ENCODE measurements at places on chromosomes 16 and 17.

DNA sequence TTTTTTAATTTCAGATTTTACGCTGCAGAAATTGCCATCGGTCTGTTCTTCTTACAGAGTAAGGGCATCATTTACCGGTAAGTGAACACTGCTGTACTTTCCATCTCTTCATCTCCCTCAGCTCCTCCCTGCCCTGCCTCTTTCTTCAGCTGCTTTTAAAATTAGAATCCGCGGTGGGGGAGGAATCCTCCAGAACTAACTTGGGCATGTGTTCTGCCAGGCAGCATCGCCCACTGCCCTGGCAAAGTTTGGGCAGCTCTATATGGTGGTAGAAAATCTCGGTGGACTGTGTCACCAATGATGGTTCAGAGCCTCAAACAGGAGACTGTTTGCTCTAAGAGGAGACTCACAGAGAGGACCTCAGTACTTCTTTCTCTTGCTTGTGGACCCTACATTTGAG, 81.6 kb upstream of the CACNG3 start:
- ATAC-seq: no peak

DNA sequence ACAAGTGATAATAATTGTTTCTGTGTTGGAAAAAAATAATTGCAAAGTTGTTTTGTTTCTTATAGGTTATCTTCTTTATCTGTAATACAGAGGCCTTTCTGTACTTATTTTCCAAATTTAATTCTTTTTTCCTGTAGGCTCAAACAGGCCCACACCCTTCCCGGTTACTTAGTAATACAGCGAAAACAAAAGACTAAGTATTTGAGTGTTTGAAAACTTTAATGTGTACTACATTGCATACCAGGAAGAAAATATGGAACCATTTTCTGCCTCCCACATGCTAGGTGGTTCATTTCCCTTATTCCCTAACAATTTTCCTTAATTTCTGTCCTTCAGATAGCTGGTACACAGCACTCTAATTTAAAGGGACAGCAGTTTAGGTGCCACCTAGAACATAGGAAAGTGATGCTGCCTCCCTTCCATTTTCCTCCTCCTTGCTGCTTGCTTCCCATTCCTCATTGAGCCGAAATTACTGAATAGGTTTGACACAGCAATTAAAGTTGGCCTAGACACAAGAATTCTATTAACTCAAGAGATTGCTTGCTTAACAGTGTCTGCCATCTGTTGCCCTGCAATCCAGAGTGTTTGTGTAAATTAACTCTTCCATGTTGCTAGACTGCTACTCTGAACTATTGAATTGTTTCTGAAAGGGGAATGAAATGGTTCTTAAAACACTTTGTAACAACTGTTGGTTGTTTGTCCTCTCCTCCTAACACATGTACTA, 24.2 kb downstream of the CYB5B start:
- ATAC-seq: no peak

DNA sequence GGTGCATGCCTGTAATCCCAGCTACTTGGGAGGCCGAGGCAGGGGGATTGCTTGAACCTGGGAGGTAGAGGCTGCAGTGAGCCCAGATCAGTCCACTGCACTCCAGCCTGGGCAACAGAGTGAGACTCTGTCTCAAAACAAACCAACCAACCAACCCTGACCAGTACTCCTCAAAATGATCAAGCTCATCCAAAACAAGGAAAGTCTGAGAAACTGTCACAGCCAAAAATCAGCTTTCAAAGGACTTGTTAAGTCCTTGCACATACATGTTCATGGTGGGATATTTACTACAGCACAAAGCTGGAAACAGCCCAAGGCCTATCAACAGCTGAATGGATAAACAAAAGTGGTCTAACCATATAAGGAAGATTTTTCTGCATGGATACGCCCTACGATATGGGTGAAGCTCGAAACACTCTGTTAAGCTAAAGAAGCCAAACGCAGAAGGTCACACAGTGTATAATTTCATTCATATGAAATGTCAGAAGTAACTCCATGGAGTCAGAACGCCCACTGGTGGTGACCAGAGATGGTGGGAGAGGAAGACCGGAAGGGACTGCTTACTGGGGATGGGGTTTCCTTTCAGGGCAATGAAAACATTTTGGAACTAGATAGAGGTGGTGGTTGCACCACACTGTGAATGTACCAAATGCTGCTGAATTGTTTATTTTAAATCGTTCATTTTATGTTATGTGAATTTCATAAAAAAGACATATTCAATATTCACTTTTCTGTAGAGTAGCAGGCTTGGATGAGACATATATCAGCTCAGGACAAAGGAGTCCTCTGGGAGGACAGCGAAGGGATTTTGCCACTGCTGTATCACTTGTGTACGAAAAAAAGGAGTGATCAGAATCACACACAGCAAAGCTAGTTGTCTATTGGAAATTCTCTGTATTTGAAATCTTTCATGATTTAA, 17.7 kb downstream of the CCL17 start:
- peak; percentile 45 for ATAC-seq

DNA sequence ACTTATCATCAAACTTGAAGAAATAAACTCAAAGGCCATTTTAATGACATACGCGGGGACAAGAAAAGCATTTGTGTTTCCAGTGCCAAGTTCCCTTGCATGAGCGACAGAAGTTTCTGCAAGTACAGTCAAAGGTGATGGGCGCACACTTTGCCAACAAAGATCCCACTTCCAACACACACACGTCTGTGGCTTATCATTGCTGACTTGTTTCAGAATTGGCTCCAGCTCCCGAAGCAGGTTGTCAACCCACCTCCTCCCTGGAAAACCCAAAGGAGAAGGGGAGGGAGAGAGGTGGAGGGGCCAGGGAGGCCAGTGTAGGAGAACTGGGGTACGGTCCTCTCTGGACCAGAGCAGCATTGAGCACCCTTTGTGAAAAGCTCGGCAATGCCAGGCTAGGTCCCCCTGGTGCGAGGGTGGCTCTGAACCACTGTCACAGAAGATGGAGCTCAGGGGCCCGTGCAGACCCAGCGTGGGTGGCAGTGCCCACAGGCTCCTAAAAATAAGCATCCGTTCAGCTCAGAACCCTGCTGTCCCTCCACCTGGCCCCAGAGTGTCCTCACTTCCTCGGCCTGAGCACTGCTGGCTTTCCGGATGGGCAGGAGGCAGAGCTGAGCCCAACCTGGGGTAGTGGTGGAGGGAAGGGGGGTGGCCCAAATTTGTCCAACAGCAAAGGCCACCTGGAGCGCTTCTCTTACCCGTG, 33.2 kb downstream of the RBFOX3 start:
- ATAC-seq: peak; percentile 10

DNA sequence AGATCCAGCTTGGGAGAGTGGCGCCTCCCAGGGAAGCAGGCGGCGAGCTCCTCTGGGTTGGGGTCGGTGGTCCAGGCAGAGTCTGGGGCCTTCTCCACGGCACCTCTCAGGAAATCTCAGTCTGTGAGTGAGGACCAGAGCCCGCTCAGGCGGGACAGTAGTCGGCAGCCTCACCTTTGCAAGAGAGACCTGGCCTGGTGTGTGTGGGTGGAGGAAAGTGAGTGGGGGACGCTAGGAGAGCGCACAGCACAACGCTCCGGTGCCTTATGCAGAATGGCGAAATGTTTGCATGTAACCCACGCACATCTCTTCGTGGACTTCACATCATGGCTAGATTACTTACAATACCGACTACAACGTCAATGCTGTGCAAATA, 2.2 kb downstream of the AHSP start:
- peak; percentile 66 for ATAC-seq

- ATAC-seq: peak; percentile 39
Measured at GRCh38 chr17:40027614-40028012, 12.4 kb downstream of the CSF3 start.

DNA sequence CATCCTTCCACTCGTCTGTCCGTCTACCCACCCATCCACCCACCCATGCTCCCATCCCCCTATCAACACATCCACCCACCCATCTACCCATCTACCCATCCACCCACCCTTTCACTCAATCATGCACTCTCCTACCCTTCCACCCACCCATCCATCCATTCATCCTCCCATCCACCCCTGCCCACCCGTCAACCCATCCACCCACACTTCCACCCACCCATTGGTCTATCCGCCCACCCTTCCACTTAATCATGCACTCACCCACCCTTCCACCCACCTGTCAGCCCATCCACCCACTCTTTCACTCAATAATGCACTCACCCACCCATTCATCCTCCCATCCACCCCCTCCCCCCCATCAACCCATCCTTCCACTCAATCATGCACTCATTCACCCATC, 250.0 kb upstream of the EEF2KMT start:
- ATAC-seq: no peak

- peak; percentile 96 for ATAC-seq
Measured at GRCh38 chr16:89764711-89765201, 43.4 kb downstream of the ZNF276 start.

GRCh38 chr16:83878838-83879237, 20.1 kb upstream of the MLYCD start:
- no peak for ATAC-seq

DNA sequence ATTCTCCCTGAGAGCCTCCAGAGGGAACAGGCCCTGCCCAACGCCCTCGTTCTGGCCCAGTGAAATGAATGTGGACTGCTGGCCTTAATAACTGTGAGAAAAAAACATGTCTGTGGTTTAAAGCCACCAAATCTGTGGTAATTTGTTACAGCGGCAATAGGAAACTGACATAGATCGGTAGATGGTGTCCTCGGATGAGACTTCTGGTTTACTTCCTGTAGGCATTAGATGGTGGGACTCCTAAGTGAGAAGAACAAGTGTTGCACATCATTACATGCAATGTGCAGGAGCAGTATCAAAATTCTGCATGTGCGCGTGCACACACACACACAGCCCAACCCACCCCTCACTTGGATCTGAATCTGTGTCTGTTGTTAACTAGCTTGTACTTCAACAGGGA, 42.0 kb downstream of the CDK5R1 start:
- ATAC-seq: no peak

GRCh38 chr16:27335349-27336053, 21.7 kb downstream of the IL4R start:
- no peak for ATAC-seq

DNA sequence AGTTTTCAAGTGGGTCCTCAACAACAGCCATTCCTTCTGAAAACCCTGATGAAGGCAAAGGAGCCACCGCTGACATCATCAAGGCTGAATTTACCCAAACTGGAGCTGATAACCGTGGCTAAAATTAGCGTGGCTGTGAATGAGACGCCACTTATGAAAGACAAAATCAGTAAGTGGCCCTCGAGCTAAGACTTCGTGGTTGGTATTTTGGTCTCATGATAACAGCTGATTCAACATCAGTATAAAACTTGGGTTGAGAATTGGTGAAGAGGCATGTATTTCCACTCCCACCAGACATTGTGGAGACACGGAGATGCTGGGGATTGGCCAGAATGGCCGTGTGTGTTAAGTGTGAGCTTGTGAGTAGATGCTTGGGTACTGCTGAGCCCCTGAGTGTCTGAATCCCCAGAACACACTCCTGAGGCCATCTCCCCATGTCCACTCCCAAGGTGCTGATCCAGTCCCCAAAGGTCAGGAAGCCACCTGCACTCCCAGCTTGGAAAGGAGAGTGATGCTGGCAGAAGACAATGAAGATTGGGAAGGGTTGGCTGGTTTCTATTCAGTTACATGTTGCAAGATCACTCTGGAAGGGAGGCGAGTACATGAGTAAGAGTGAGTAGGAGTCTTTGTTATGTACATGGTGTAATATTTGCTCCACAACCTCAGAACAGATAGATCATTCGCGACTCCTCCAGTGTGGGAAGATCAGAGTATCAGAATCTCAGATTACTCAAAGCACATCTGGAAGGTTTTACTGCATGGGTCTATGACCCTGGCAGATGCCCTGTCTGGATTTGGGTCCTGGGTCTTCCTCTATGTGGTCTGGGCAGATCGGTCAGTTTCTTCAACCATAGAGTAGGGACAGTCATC, 207.7 kb downstream of the HS3ST3A1 start:
- ATAC-seq: no peak

- ATAC-seq: no peak
Measured at GRCh38 chr17:37744633-37744927, 279 bp downstream of the HNF1B start.

GRCh38 chr16:28981517-28981916, 3.3 kb upstream of the LAT start:
- no peak for ATAC-seq

DNA sequence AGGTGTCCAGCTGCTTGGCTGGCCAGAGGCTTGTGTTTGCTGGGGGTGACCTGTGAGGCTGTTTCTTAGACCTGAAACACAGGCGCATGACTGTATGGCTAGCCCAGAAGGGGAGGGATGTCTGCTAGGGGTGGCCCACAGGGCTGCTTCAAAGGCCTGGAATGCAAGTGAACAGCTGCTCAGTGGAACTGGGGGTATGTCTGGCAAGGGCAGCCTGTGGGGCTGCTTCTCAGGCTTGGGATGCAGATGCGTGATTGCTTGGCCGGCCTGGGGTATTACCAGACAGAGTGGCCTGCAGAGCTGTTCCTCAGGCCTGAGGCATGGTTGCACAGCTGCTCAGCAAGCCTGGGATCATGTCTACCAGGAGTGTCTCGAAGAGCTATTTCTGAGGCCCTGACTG, 20.5 kb downstream of the TANC2 start:
- ATAC-seq: no peak

- no peak for ATAC-seq
Measured at GRCh38 chr16:54284931-54285413, 1.6 kb downstream of the IRX3 start.

GRCh38 chr16:65117811-65118448, 3.9 kb downstream of the CDH11 start:
- no peak for ATAC-seq

Data from stimulated activated memory B cell treated with anti-CD40 and anti-IgM and Interleukin-4, amounts not matched to agents 10 μg/mL and 1 μg/mL and 100 μg/mL, for 72 hours (primary cell).